NCI-H2171 (cell line): ENCODE measurements at places on chromosomes 13 and 19.

DNA sequence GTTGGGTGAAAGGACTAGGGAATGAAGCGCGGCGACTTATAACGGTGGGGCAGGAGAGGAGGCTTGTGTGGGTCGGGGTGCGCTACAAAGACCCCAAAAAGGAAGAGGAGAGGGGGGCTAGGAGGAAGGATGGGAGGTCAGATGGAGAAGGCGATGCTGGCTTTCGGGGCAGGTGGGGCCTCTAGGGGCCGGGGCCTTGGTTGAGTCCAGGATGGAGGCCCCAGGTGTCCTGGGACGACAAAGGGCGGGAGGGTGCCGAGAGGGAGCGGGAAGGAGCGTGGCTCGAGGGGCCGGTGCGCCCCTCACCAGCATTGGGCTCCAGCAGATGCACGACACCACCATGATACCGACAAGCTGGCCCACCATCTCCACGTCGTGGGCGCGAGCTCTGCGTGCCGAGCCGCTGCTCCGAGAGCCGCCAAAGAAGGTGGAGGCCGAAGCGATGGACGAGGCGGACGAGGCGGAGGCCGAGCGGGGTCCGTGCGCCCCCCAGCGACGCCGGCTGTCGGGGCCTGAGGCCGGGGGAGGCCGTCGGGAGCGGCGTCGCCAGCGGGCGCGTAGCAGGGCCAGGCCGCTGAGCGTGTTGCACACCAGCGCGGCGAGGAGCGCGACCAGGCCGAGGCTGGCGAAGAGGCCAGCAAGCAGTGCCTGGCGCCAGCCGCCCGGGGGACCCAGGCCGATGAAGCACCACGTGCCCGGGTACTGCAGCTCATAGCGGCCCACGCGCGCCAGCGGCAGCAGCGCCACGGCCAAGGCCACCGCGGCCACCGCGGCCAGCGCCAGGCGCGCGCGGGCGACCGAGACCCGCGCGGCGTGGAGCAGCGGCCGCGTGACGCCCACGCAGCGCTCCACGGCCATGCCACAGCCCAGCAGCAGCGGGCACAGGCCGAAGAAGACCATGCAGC lies 1.8 kb downstream of the PTGER1 start:
- DNase-seq, result no peak

GRCh38 chr19:33175886-33176669 lies 18.1 kb upstream of the LRP3 start:
- DNase-seq, result no peak

DNA sequence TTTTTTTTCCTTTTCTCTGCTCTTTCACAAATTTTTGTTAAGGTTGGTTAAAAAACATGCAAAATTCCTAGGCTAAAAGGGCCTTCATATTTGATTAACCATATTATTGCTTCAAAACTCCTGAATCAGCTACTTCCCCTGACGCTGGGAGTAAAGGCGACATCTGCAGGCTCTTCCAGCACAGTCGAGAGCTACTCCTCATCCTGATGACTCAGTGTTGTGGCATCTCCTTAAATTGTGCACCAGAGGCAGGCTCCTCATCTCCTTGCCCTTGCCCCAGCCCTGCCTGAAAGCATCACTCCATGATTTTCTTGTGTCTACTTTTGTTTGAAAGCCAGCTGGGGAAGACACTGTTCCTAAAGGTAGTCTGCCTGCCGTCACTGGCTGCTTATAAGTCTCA lies 24.5 kb upstream of the SOX1 start:
- DNase-seq, result no peak

GRCh38 chr13:63139277-63139676 lies 1723.6 kb upstream of the PCDH20 start:
- DNase-seq, result no peak

GRCh38 chr13:98141509-98142379 lies 1.1 kb upstream of the FARP1 start:
- DNase-seq, result no peak

GRCh38 chr13:44013758-44014291 lies 134.1 kb downstream of the LACC1 start:
- DNase-seq, result no peak

GRCh38 chr19:35937345-35938281 lies 1.4 kb downstream of the LRFN3 start:
- DNase-seq, result no peak

DNA sequence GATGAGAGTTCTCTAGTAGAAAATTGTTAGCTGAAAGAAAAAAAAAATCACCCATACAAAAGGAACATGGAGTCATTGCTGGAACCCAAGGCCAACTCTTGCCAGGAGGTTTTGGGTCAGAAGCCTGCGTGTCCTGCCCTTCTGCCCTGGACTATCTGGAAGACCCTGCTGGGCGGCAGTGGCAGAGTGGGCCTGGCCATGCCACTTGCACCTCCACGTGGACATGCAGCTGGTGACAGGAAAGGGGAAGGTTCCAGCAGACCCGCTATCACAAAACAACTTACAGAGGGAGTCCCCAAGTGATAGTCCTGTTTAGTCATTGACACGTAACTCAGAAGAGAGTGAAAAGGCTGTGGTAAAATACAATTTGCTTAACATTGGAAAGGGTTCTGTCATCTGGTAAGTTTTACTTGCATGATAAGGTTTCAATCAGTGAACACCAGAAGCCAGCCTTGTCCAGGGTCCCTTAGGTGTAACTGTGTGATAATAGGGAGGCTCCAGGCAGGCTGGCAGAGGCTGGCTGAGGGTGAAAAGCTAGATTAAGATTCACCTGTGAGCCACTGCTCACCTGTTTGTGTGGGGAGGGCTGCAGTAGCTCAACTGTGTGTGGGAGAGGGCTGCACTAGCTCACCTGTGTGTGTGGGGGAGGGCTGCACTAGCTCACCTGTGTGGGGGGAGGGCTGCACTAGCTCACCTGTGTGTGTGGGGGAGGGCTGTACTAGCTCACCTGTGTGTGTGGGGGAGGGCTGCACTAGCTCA lies 47.8 kb downstream of the COL4A2 start:
- DNase-seq, result no peak

DNA sequence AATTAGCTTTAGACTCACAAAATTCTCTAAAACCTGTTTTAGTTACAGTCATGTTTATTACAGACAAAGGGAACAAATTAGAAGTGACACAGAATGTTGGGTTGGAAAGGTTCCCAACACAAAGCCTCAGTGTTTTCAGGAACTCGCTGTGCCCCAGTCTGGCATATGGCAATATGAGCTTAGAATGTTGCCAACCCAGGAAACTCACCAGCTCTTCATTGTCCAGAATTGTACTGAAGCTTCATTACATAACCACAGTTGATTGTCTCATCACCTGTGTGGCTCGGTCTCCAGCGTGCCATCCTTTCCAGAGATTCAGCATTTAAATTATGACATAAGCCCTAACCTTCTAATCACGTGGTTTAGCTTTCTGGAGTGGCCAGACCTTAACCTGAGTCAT lies 19.1 kb downstream of the ZNF264 start:
- no peak for DNase-seq

GRCh38 chr13:44004878-44005277 lies 125.2 kb downstream of the LACC1 start:
- no peak for DNase-seq

- no peak for DNase-seq
These were observed 15.0 kb downstream of the IGLON5 start for GRCh38 chr19:51326216-51327065.

DNA sequence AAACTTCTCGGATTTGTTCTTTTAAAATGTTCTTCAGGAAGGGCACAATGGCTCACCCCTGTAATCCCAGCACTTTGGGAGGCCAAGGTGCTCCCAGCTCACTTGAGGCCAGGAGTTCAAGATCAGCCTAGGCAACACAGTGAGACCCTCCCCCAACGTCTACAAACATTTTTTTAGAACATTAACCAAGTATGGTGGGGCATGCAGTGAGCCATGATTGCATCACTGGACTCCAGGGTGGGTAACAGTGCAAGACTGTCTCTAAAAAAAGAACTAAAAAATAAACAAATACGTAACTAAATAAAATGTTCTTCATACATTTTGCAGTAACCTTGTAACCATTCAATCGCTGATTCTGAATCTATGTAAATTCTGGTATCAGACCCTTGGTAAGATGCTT lies 2.1 kb upstream of the IPO5 start:
- no peak for DNase-seq

- DNase-seq, result no peak
These were observed 671.6 kb downstream of the PCDH9 start for GRCh38 chr13:66558506-66558905.
